HAP-1 (cell line): ENCODE measurements at places on chromosomes 3 and 15.

DNA sequence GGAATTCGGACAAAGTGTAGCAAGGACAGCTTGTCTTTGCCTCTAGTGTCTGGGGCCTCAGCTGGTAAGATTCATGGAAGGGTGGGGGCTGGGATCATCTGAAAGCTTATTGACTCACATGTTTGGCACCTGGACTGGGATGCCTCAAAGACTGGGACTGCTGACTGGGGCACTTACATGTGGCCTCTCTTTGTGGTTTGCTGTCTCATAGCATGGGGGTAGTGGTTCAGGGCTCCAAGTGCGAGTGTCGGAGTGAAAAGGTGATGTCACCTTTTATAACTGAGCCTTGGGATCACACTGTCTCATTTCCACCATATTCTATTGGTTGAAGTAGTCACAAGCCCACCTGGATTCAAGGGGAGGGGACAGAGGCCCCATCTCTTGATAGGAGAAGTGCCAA is 6.8 kb downstream of the MFSD1 start:
- DNase-seq = no peak

- DNase-seq = no peak
Observed at GRCh38 chr15:71066983-71067382, 48.3 kb upstream of the THSD4 start.

- DNase-seq = no peak
Observed at GRCh38 chr3:126998728-126999127, 15.8 kb downstream of the PLXNA1 start.

DNA sequence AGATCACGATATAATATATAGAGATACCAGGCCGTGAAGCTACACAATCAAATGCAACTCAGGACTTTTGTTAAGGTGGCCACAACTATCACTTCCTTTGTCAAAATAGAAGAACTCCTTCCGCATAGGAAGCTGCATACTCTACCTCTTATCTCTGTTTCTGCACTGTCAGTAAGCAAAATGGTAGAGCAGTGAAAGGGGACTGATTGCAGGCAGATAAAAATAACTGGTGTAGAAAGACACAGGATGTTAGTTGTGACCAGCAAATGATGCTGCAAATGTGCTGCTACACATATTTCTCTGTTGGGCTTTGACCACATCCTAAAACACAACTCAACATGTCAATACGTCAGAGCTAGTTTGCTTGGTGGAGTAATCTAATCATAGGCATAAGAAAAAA is 16.3 kb upstream of the TRAT1 start:
- DNase-seq = no peak

GRCh38 chr3:194275291-194275690 is 75.8 kb downstream of the CPN2 start:
- DNase-seq = no peak

GRCh38 chr3:13747627-13748026 is 132.2 kb downstream of the WNT7A start:
- no peak for DNase-seq

- no peak for DNase-seq
Observed at GRCh38 chr3:154135511-154136173, 14.5 kb downstream of the ARHGEF26 start.

DNA sequence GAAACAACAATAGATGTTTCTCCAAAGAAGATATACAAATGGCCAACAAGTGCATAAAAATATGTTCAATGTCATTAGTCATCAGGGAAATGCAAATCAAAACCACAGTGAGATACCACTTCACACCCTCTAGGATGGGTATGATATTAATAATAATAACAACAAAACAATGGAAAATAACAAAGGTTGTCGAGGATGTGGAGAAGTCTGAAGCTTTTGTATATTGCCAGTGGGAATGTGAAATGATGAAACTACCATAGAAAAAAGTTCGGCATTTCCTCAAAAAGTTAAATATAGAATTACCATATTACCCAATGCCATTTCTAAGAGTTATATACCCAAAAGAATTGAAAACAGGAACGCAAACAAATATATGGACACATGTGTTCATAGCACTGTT is 10.8 kb downstream of the BHLHE40 start:
- no peak for DNase-seq

- DNase-seq = peak; percentile 85
Observed at GRCh38 chr3:131502530-131503319, at the start of gene MRPL3. Gene MRPL3, minus strand, starts transcription at chr3:131502971. Its CDS starts 150 bp downstream, at chr3:131502821.

DNA sequence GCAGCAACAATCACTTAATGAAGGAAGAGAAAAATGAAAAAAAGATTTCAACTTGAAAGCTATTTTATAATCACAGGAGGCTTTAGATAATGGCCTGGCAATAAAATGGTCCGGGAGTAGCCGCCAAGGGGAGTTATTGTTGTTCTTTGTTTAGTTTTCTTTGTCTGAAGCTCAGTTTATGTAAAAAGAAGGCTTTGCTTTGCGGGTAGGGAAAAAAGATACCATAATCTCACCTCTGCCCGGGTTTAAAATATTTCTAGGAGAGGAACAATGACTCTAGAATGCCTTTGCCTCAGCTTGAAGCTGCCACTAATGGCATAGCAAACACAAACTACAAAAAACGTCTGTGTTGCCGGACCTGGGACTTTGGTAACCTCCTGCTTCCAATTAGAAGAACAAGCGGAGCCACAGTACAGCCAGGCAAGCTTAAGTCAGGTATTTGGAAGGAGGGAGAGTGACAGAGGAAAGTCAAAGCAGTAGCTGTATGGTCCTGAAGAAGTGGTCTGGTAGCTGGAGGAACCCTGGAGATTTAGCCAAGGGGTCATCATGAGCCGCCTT is 764.5 kb downstream of the TUSC7 start:
- DNase-seq = peak; percentile 95

GRCh38 chr3:29335438-29335837 is 54.6 kb downstream of the RBMS3 start:
- peak; percentile 82 for DNase-seq

DNA sequence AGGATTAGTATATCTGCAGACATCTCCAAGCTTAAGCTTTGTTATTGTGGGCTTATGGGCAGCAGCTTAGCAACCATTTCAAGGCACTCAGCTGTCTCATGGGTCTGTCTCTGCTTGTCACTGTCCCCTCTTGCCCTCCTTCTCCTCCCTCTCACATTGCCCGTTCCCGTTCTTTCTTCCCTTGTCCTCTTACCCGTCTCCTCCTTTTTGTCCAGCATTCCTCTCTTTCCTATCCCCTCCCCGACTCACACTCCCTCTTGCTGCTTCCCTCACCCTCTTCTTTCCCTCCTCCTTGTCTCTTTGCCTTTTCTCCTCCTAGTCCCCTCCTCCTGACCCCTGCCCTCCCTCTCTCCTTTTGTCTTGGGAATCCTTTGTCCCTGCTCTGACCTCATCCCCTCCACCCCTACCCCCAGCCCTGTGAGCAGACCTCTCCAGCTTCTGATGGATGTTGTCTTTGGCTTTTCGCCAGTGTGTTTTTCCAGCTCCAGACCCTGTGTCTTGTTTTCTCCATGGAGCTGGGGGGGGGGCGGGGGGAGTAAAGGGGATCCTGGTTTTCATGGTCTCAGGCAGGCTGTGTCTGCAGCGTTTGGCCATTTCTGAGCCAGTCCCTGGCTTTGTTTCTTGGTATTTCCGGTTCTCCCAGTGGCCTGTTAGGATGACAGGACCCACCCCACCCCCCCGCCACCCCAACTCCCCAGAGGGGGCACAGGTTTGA is 47.9 kb upstream of the TRAK1 start:
- DNase-seq = peak; percentile 89

DNA sequence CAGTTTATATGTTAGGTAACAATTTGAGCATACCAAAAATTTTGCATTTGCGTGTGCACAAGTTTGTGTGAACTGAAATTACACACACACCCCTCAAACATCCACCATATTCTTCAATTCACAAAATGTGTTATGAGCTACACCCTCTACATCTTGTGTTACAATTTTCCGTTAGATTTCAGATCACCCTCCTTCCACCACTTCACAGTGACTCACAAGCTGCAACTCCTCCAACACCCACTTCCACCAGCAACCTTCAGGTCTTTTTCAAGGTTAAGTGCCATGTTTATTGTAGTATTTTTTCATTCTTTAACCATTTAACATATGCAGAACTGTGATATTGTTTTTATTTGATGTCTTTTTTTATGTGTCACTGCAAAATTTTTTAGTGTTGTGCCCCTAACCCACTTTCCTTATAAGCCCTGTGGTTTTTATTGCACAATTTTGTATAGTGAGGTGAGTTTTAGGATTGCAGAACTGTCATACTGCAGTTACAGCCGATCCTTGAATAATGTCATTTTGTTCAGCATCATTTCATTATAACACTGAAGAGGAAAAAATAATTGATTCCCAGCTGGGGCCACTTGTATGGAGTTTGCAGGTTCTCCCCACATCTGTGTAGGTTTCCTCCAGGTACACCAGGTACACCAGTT is 148.9 kb downstream of the PLCL2 start:
- no peak for DNase-seq

DNA sequence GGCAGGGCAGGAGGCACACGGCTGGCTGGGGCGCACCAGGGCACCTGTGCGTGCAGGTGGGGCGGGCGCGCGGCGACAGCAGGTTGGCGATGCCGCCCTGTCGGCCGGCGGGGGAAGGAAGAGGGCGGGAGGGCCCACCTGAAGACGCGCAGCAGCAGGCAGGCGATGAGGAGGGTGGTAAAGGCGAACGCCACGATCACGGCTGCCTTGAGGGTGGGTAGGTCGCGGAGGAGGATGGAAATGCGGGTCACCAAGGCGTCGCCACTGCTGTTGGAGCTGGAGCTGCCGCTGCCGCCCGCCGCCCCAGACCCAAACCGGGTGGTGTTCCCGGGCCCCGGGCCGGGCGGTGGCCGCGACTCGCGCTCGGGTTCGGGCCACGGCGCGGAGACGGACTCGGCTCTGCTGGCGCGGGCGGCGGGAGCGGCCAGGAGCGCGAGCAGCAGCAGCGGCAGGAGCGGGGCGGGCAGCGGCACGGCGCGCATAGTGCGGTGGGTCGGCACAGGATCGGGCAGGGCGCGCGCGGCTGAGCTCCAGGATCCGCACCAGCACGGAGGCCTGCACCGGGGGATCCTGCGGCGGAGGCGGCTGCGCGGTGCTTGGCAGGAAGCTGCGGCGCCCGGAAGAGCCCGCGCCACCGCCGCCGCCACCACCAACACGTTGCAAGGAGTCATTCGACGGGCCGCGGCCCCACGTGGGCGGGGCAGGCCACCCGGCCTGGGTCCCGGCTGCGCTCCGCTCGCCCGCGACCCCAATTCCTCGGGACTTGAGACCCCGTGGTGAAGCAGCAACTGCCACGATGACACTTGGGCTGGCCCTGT is at the start of gene FAM174B:
FAM174B (minus strand) TSS at position 598 of the 818 bp plus-strand sequence.
- DNase-seq = peak; percentile 49

GRCh38 chr3:79543218-79543982 is 224.4 kb downstream of the ROBO1 start:
- DNase-seq = no peak

GRCh38 chr3:146163584-146163983 is 2.6 kb upstream of the PLOD2 start:
- DNase-seq = no peak

GRCh38 chr3:101809178-101810021 is 30.4 kb downstream of the NXPE3 start:
- DNase-seq = peak; percentile 41

DNA sequence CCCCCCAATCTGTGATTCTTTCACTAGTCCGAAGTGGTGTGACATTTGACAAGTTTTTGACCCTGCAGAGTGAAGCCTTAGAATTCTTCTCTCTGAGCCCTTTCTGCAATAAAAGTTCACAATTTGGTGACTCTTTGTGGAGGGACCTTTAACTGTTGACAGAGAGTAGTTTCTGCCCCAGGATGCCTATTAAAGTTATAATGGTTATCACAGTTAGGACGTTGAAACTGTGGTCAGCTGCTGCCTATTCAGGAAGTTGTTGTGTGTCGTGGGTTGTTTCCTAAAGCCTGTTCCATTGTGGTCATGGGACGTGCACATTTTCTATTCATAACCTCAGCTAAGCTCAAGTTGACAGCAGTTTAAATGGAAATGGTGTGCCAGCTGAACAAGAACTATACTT is 274.5 kb downstream of the NEK10 start:
- no peak for DNase-seq

DNA sequence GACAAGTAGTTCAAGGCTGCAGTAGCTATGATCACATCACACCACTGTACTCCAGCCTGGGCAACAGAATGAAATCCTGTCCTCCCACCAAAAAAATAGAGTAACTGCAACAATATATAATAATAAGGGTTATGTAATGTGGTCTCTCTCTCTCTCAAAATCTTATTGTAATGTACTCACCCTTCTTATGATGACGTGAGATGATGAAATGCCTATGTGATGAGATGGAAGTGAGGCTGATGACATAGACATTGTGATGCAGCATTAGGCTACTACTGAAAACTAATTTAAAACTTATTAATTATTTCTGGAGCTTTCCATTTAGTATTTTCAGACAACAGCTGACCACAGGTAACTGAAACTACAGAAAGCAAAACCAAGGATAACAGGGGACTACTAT is 27.4 kb downstream of the TASOR start:
- no peak for DNase-seq

DNA sequence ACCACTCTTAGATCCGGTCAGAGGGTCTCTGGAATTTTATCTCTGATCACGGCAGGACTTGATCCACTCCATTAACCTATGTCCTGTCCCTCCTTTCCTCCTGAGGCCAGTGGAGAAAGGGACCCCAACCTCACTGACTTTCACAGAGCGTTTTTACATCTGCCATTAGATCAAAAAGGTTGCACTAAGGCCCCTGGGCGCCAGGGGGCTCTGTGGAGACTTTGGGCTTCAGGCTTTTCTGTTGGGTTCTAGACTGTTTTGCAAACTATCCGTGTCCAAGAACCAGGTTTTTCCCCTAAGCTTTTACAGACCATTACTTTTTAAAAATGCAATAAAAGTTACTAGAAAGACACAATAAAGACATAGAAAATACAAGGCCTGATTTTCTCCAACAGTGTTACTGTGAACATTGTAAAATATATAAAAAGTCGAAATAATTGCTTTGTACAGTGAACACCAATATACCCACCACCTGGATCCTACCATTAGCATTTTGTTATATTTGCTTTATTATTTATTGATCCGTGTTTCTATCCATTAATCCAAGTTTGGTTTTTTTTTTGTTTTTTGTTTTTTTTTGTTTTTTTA is 159.7 kb downstream of the POLR2M start:
- peak; percentile 34 for DNase-seq

- no peak for DNase-seq
Observed at GRCh38 chr3:189394599-189395121, 222.9 kb downstream of the TPRG1 start.

- DNase-seq = no peak
Observed at GRCh38 chr3:149415484-149415883, 38.0 kb upstream of the TM4SF1 start.

GRCh38 chr15:63983061-63983711 is 63.1 kb downstream of the DAPK2 start:
- DNase-seq = peak; percentile 49

- no peak for DNase-seq
Observed at GRCh38 chr3:161657786-161658185, 161.2 kb downstream of the OTOL1 start.

DNA sequence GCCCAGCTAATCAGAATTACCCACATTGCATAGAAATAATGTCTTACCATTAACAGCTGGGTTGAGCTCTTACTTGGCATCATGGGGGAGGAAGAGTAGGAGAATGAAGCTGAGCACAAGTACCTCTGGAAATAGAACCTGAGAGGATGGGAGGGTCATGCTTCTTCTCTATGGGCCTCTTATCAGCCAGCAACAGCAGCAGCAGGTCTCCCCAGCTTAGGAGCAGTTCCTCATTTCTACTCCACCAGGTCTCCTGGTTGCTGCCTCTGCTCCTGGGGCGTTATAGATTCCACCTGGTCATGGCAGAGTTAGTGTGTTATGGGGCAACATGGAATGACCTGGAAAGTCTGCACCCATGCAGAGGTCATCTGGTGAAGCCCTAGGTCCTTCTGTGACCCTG is 3.4 kb downstream of the FSD2 start:
- DNase-seq = no peak
